ENCODE measurements at places on chromosomes 6 and 20.
A peak's percentile ranks its signal among the peaks of the same experiment; 100 is the strongest.

DNA sequence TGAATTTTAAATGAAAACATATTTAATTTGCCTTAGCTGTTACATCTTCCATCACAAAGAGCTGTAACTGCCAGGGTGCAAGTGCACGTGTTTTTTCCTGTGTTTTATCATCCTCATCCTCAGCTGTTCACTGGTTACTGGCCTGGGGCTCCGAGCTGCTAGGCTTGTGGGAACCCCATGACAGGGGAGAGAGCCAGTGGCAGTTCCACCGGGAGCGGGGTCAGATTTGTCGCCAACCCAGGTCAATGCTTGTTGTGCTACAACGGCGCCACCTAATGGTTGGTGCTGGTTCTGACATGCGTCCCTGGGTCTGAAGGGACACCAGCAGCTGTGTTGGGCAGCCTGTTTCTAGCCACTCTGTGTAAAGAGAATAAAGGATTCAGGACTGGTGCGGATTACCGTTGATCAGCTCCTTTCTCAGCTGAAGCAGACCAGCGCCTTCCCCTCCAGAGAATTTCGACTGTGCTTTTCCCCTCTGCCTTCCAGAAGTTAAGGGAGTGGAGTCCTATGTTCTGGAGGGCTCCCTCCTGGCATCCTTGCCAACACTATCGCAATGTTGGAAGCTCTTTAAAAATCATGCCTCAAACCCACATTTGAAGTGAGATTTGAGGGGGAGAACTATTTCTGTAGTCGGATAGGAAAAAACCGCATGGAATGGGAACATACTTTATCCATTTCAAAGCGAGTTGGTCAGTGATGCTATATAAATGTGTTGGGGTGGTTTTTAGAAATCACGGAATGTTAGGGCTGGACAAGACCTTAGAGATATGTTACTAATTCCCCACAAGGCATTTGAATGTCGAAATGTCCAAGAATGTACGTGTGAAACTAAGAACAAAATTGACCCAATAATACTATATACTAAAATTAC is 32.1 kb downstream of the SUMO4 start:
- DNase-seq = peak; percentile 61

- no peak for DNase-seq
These were observed 103.2 kb upstream of the SSTR4 start for GRCh38 chr20:22931653-22932608.

GRCh38 chr20:60403105-60403741 is 445.0 kb downstream of the CDH26 start:
- no peak for DNase-seq

DNA sequence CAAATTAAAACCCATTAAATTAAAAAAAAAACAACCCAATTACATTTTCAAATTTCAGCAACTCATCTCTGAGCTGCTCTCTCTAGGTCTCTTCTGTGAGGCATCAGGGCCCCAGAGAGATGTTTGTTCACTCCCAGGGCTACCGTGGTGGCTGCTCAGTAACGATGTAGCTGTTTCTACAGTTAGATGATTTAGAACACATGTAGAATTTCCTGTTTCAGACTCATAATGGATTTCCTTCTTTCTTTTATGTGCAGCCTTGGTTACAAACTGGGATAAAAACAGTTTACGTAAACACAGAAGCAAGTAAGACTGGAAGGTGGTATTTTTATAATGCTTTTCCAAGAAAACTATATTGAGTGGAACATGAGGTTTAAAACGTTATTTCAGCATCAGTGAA is 116.1 kb upstream of the CCN2 start:
- DNase-seq = no peak

DNA sequence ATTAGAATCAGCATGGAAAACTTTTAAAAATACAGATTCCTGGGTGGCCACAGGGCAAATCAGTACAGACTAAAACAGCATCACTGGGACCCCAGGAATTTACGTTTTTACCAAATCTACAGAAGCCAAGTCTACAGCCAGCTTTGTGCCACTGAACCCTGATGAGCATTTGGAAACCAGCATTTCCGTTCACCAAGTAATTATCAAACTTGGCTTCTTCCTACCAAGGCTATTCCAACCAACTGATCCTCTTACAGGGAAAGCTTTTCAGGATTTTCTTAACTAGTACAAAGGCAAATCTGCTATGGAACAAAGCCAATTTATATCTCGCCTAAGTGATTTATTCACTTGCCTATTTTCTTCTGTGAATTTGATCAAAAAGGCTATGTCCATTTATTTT is 47.0 kb downstream of the PLAGL1 start:
- DNase-seq = no peak

DNA sequence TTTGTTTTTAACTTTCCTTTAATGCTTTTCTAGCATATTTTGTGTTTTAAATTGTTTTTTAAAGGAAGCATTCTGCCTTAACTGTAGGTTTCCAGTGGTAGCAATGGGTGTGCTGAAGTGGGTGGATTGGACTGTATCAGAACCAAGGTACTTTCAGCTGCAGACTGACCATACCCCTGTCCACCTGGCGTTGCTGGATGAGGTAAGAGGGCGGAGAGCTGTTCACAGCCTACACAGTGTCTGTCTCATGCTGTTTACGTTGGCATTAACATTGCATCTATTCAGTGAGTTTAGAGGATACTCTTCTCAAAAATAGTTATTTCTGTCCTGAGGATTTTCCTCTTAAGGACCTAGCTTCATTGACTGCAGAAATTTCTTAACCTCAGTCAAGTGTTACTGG is 11.9 kb downstream of the NELFCD start:
- no peak for DNase-seq

DNA sequence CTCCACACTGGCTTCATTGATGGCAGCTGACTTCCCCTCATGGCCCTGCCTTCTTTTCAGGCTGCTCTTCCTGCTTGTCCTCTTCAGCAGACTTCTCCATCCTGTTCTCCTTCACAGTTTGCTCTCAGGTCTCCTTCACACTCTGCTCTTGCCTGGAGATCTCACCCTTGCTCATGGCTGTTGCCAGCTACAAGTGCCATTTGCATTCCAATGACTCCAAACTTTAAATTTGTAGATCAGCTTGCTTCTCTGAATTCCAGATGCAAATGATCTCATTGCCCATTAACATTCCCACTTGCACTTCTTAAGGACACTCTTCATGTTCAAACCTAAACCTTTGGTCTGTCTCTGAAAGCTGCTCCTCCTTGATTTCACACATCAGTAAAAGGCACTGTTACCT is 343.0 kb downstream of the QKI start:
- DNase-seq = no peak

DNA sequence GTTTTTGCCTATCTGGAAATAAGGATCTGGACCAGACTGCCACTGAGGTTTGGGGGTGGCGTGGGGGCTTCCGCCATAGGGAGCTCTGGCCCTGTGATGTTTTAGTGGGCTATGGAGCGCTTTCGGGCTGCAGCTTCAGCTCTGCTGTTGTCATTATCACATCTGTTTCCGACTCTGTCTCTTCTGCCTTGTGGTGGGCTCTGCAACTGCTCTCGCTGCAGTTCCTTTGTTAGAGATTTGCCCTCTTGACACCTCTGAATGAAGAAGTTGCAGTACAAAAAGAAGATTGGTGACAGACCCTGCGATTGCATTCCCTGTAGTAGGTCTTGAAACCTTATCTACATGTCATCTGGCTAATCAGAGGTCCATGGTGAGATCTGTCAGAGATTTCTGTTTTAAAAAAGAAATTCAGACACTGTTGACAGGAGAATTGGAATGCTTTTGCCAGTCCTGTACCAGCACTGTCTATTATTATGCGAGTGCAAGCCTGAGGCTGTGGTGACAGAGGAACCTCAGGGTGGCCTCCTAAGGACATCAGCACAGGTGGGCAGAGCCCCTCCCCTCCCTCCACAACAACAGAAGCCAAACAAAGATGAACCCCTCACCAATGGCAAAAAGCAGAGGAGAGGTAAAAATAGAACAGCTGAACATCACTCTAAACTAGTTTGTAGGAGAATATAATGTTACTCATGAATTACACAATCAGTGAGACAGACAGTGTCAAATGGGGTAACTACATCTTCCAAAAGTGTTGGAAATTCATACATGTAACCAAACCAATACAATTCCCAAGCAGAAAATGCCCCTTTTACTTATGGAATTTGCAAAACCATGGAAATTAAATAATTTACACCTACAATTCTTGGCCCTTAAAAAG is 63.5 kb upstream of the DEFB112 start:
- DNase-seq = no peak

- no peak for DNase-seq
These were observed 554.2 kb downstream of the CDH26 start for GRCh38 chr20:60512443-60512842.

DNA sequence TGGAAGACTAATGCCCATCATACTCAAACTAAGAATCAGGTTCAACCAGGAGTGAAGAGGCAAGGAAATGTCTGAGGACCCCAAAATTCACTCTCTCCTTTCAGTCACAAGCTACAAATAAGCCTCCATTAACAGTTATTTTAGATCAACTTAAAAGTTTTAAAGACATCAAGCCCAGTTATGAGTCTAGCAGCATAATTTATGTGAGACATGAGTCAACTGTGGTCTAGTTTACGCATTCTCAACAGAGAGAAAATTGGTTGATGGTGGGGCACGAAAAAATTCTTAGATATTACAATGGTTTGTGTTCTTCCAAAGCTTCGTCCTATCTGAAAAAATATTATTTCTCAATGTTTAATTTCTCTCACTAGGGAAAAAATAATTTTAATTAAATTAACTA is 204.9 kb upstream of the NT5E start:
- no peak for DNase-seq

- no peak for DNase-seq
These were observed 610 bp downstream of the PSORS1C1 start for GRCh38 chr6:31114970-31115849.

GRCh38 chr6:53340536-53340935 is 8.2 kb downstream of the ELOVL5 start:
- no peak for DNase-seq

DNA sequence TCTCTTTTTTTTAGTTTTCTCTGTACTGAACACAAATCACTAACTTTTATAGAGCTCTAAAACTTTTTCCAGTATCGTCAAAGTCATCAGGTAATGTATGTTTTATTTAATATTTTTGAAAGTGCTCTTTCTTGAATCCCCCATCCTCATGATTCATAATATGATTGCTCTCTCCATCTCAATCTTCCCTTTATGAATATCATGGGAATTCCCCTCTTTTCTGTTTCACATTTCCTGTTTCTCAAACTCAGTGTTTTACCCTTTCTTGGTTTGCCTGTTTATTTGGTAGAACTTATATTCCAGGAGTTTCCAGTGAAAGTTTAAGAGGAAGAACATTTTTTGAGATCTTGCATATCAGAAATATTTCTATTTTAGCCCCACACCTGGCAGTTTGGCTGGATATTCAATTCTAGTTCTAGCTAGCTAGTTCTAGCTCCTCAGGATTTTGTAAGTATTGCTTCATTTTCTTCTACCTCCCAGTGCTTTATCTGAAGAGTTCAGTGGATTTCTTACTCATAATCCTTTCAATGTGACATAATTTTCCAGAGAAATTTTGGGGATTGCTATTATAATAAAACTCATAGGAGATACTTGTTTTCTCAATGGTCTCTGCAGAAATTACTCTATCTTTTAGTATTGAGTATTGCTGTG is 6.1 kb upstream of the C6orf58 start:
- DNase-seq = no peak

- DNase-seq = no peak
These were observed 82.1 kb upstream of the DTNBP1 start for GRCh38 chr6:15744818-15745402.

- DNase-seq = no peak
These were observed 70.4 kb downstream of the ABHD12 start for GRCh38 chr20:25320035-25320800.
